T-helper 2 cell treated with Interferon-gamma antibody and Interleukin-4, amounts not matched to agents 5 μg/mL and 100 μg/mL, for 36 hours (primary cell): ENCODE measurements at places on chromosomes 1 and 21.
A peak's percentile ranks its signal among the peaks of the same experiment; 100 is the strongest.

DNA sequence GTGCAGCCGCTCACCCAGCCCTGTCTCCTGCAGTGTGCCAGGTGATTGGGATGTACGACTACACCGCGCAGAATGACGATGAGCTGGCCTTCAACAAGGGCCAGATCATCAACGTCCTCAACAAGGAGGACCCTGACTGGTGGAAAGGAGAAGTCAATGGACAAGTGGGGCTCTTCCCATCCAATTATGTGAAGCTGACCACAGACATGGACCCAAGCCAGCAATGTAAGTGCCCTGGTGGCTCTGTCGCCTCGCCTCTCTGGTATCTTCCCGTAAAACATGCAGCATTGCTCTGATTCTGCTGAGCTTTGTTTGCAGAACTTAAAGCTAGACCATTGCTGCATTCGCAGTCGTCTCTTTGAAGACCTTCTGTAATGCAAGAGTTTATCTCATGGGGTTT is 79.2 kb downstream of the ATP5PO start:
- H3K36me3 ChIP-seq = no peaks in the 10 kb centered on the region
- H3K4me1 ChIP-seq = no peaks in the 10 kb centered on the region
- no peaks in the 10 kb centered on the region for H3K27me3 ChIP-seq
- DNase-seq = no peak
- no peak overlapping the region for H3K4me3 ChIP-seq

- H3K4me3 ChIP-seq = no peak overlapping the region
- no peak for DNase-seq
- no peaks in the 10 kb centered on the region for H3K4me1 ChIP-seq
- peaks cover 5% of the 10 kb centered on the region for H3K27me3 ChIP-seq
- H3K27ac ChIP-seq = no peak overlapping the region
Observed at GRCh38 chr21:39479814-39480182, 28.0 kb downstream of the SH3BGR start.

DNA sequence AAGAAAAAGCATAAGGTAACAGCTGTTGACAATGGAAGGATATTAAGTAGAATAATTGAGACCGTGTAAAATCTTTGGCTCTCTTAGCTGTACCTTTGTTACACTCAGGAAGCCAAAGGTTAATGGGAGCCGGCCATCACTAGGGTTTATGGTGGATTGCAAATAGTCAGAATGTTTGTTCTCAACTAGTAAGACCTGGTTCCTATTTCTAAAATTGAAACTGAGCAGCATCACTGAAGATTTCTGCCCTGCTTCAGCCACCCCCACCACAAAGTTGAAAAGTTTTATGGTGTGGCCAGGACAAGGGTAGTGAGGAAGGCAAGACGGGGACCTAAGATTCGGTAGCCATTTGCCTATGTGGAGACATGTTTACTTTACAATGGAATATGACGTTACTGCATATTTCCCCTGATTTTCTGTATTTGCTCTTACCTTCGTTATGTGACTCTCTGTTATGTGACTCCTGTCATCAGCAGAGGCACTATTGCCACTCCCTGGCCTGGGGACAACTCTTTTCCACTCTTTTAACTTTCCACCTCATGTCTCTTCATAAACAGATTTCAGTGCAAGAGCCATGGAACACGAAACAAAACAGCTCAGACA is 41.4 kb upstream of the KIF1B start:
- no peak for DNase-seq
- peak overlapping the region; percentile 93 for H3K27ac ChIP-seq
- H3K4me1 ChIP-seq = peaks cover 46% of the 10 kb centered on the region
- peak overlapping the region; percentile 39 for H3K4me3 ChIP-seq

GRCh38 chr1:218344814-218345672 is at the start of gene TGFB2:
TSS of gene TGFB2 (plus strand) at chr1:218345336. CDS start at chr1:218346702, 1,366 bp downstream.
- H3K27me3 ChIP-seq = peaks cover 49% of the 10 kb centered on the region
- H3K4me3 ChIP-seq = no peak within 1 kb of the TSS
- H3K4me1 ChIP-seq = peaks cover 15% of the 10 kb centered on the region
- H3K27ac ChIP-seq = no peak within 1 kb of the TSS

GRCh38 chr1:51044199-51044598 is 57.8 kb upstream of the C1orf185 start:
- H3K27me3 ChIP-seq = peaks cover 15% of the 10 kb centered on the region
- H3K27ac ChIP-seq = no peak overlapping the region
- H3K4me3 ChIP-seq = no peak overlapping the region
- H3K36me3 ChIP-seq = no peaks in the 10 kb centered on the region
- no peak for DNase-seq

DNA sequence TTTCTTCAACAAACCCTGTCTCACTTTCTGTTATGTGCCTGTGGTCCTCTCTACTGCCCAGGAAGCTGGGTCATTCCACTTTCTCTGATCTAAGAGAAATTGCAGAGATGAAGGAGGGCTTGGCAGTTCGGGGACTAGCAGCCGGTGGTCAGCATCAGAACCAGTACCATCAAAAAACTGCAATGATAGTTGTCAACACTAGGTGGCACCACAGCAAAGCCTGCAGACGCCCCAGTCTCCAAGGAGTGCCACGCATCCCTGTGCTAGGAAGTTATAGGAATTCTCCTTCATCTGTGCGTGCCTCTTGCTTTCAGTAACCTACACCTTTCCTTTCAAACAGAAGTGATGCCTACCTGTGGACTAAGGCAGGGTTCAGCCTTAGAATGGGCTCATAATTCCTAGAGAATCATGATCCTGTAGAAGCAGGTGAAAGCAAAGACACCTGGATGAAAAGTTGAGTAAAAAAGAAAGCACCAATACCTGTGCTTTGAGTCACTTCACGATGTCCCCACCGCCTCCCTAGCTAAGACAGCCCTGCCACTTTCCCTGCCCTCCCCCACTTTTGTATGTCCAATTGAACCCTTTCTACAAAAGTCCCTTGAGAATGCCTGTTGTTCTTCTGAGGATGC is 129.2 kb downstream of the ADAMTS1 start:
- H3K4me1 ChIP-seq = no peaks in the 10 kb centered on the region
- no peak overlapping the region for H3K27ac ChIP-seq
- no peaks in the 10 kb centered on the region for H3K27me3 ChIP-seq
- DNase-seq = no peak

GRCh38 chr21:38958940-38959691 is 153.4 kb downstream of the ETS2 start:
- DNase-seq = peak; percentile 70
- peaks cover 58% of the 10 kb centered on the region for H3K4me1 ChIP-seq
- H3K4me3 ChIP-seq = peak overlapping the region; percentile 75

DNA sequence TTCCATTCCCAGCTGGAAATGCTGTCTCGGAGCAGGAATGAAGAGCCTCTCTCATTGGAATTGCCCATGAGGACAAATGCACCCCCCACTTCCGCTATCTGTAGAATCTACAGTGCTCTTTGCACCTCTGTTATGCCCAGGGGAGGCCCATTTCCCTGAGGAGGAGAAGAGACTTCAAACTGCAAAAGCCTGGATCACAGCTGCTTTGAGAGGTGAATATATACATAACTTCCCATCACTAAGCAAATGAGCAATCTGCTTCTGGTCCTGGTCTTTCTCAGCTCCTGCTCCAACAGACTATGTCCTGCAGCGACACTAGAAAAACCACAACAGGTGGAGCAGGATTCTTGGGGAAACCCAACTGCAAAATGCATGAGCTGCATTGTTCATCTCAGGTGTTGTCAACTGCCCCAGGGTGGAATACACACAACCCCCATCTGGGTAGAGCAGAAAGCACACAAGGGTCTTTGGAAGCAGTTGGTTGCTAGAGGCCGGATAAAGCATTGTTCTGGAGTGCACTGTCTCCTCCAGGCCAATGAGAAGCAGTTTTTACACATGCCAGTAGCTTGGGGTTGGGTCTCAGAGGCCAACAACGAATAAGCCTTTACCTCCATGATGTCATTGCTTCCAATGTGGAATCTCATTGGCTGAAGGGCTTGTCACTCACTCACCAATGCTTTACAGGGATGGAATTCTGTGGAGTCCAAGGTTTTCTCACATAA is 67.7 kb upstream of the RAB4A start:
- H3K27me3 ChIP-seq = peaks cover 9% of the 10 kb centered on the region
- H3K4me3 ChIP-seq = no peak overlapping the region
- no peaks in the 10 kb centered on the region for H3K36me3 ChIP-seq
- H3K4me1 ChIP-seq = peaks cover 15% of the 10 kb centered on the region

GRCh38 chr1:23531562-23532094 is 595 bp upstream of the E2F2 start:
- H3K4me3 ChIP-seq = peak overlapping the region; percentile 94
- peaks cover 59% of the 10 kb centered on the region for H3K4me1 ChIP-seq
- peak overlapping the region; percentile 97 for H3K27ac ChIP-seq
- no peak for DNase-seq
- no peaks in the 10 kb centered on the region for H3K27me3 ChIP-seq

GRCh38 chr1:25513666-25514065 is 29.7 kb upstream of the LDLRAP1 start:
- H3K27ac ChIP-seq = no peak overlapping the region
- peaks cover 2% of the 10 kb centered on the region for H3K27me3 ChIP-seq
- H3K4me1 ChIP-seq = no peaks in the 10 kb centered on the region
- no peak overlapping the region for H3K4me3 ChIP-seq
- H3K36me3 ChIP-seq = no peaks in the 10 kb centered on the region

- no peak overlapping the region for H3K27ac ChIP-seq
- no peak for DNase-seq
- no peak overlapping the region for H3K4me3 ChIP-seq
- no peaks in the 10 kb centered on the region for H3K36me3 ChIP-seq
- H3K27me3 ChIP-seq = no peaks in the 10 kb centered on the region
- H3K4me1 ChIP-seq = no peaks in the 10 kb centered on the region
Observed at GRCh38 chr1:22379566-22379965, 72.1 kb upstream of the ZBTB40 start.

- H3K4me3 ChIP-seq = no peak overlapping the region
- H3K27me3 ChIP-seq = no peaks in the 10 kb centered on the region
- DNase-seq = no peak
- H3K36me3 ChIP-seq = no peaks in the 10 kb centered on the region
- no peak overlapping the region for H3K27ac ChIP-seq
- H3K4me1 ChIP-seq = no peaks in the 10 kb centered on the region
Observed at GRCh38 chr1:87674791-87675190, 346.1 kb downstream of the LMO4 start.

DNA sequence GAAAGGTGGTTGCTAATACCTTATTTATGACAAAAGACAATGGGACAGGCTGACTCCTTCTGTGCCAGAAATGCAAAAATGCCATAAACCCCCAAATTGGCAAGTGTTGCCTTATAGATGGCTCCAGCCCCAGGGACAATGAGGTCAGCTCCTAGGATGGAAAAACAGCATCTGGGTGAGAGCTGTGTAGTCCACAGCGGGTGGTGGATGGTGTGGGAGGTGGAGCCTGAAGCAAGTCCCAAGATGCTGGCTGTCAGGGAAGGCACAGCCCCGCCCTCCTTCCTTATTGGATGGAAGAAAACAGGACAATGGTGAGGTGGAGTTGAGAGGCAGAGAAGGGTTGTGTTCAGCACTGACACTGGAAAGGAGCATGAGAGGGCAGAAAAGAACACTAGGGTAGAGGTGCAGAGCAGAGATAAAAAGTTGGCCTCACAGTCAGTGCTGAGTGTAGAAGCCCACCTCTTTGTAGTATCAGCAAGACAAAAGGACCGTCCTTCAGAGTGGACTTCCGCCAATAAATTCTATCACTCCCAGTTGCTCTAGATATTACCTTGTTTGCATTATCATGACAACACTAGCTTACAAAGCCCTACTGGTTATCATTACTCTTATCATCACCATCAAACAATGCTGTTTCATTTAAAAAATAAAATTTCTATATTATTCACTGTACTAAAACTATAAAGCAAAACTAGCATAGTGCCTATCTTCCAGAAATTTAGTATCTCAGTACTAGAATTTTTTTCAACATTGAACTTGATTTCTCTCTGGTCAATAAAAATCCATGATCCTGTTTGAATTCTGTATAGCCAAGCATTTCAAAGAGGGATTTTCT is 3.7 kb upstream of the SDE2 start:
- H3K4me3 ChIP-seq = peak overlapping the region; percentile 41
- H3K27me3 ChIP-seq = no peaks in the 10 kb centered on the region
- H3K27ac ChIP-seq = peak overlapping the region; percentile 87
- no peak for DNase-seq

DNA sequence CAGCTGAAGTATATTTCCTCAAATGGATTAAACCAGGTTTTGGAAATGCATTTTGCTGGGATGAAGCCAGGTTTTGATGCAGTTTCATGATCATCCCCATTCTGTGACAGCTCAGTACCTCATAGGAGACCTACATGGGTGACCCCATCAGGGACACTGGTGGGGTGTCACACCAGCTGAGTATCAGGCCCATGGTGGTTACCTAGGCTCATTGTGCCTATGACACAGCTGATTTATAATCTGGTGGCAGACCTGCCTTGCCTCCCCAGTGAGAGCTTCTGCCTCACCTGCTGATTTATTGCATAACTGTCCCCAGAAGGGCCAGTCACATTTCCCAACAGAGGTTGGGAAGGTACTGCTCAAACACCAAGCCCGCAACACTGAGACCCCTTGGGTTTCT is 3.8 kb downstream of the NCF2 start:
- H3K4me3 ChIP-seq = no peak overlapping the region
- H3K27me3 ChIP-seq = no peaks in the 10 kb centered on the region
- H3K4me1 ChIP-seq = peaks cover 36% of the 10 kb centered on the region
- peaks cover 11% of the 10 kb centered on the region for H3K36me3 ChIP-seq
- no peak overlapping the region for H3K27ac ChIP-seq

DNA sequence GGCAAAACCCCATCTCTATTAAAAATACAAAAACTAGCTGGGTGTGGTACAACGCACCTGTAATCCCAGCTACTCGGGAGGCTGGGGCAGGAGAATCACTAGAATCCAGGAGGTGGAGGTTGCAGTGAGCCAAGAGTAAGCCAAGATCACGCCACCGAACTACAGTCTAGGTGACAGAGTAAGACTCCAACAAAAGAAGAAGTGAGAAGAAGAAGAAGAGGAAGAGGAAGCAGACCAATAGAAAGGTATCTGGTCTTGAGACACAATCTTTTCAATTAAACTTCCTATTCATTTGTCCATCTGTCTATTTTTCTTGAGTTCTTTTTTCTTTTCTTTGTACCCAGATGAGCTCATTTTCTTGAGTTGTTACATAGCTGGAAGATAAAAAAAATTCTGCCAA is 55.7 kb upstream of the ACADM start:
- H3K27me3 ChIP-seq = peaks cover under 1% of the 10 kb centered on the region
- DNase-seq = no peak
- no peak overlapping the region for H3K4me3 ChIP-seq
- H3K36me3 ChIP-seq = no peaks in the 10 kb centered on the region
- H3K4me1 ChIP-seq = no peaks in the 10 kb centered on the region

GRCh38 chr1:230713915-230714764 is at the start of gene AGT:
TSS of gene AGT (minus strand) at chr1:230714122. CDS start at chr1:230710823, 3,299 bp downstream.
- no peak for DNase-seq
- H3K27ac ChIP-seq = no peak within 1 kb of the TSS
- H3K4me1 ChIP-seq = no peaks in the 10 kb centered on the region
- H3K27me3 ChIP-seq = peaks cover 3% of the 10 kb centered on the region
